Left renal cortex interstitium (tissue), 4 donors: ENCODE measurements at places on chromosomes 16 and 17. TPM values are rescaled to one million over a fixed set of nuclear protein-coding genes. Genes with fewer than 3 reads are reported as not detected.

LRRC46 gene
- 1.7 TPM for polyA plus RNA-seq

DBNDD1 gene
- 15.6 TPM for polyA plus RNA-seq

TM4SF5 gene
- polyA plus RNA-seq = 2.8 TPM

CA7 gene
- 0.49 TPM for polyA plus RNA-seq

KCNJ12 gene
- polyA plus RNA-seq = 6.5 TPM

SLC5A11 gene
- 2.5 TPM for polyA plus RNA-seq

MRPL12 gene
- 56.4 TPM for polyA plus RNA-seq

BICDL2 gene
- polyA plus RNA-seq = 1.5 TPM

DNA sequence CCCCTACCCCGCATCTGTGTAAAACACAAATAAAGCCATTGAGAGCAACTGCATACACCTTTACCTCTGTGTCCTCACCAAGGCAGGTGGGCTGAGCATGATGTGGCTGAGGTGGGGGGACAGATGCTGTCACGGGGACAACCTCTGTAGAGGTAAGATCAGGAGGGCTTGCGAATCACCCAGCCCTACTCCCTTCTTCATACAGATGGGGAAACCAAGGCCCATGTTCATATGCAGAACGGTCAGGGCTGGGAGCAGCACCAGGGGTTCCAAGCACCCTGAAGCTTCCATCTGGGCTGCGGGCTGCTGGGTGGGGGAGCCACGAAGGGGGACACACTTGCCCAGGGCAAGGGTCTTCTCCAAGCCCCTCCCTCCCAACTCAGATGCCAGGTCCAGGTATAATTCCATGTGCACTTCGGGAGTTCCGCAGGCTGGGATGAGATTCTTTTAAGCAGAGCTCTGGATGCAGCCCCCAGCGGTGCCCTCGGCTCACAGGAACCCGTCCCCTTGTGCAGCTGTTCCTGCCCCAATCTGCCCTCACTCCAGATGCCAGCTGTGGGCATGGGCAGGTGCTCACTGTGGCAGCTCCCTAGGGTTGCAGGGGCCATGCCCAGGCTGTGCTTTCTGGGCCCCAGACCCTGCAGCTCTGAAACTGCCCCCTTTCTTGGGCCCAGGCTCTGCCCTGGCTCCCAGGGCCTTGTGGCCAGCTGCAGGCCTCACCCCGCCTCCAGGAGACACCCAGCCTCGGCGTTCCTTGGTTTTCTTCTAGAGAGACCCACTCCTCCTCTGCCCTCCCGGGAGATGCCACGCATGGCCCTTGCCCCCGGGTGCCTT is 9.6 kb downstream of the CTRB1 start:
- no peak for DNase-seq

DNA sequence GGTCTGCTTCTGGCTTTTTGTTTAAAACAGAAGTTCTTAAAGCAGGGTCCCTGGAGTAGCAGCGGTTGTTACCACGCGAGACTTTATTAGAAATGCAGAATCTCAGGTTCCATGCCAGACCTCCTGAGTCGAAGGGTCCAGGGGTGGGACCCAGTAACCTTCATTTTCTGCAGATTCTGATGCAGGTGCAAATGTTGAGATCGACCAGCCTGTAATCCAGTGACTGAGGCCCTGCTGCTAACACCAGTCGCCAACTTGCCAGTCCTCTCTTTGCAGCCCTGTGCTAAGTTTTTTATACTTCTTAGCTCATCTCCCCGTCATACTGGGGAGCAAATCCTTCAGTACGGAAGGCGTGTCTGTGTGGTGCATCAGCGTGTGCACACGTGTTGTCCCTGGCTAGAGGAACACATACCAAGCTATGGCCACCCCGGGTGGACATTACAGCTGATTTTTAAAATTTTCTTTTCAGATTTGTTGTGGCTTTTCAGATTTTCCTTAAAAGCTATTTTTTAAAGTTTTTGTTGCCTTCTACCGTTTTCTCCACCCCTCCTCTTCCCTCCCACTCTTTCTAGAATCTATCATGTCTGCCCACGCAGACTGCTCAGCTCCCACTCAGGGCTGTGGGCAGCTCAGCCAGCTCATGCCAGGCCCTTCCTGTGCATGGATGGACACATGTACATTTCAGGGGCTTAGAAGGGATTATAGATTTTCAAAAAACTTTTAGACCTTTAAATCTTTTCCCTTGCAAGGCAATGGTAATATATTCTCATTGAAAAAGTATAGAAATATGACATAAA is 57.7 kb downstream of the MEAK7 start:
- no peak for DNase-seq

DNA sequence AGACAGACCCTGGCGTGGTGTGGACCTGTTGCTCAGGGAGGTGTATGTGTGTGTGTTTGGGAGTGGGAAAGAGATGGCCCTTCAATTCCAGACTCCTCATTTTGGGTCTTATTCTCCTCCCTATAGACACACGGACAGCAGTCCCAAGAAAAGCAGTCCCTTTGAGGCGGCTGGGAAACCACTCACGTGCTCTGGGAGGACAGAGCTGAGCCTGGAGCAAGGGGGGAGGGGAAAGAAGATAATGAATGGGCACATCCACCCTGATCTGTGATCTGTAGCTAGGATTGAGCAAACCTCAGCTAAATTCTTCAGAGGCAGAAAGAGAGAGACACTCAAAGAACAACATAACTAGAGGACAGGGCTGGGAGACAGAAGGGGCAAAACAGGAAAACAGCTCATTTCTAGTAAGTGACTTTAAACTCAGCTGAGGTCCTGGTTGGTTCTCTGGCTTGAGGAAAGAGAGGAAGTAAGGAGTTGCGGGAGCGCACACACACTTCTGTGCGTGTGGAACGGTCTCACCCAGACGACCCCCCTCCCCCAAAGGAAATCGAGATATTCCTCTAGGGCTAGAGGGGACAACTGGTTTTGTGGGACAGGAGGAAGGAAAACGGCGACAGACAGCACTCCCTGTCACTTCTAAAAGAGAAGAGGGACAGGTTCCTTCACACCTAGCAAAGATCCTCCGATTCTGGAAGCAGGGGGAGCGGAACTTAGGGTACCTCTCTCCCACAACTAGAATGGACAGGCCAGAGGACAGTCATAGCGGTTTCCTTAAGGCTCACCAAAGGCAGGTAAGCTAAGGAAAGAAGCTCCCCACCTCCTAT is 658 bp downstream of the RAB5C start:
- DNase-seq = no peak

GRCh38 chr16:85592700-85593493 is 20.2 kb upstream of the GSE1 start:
- DNase-seq = no peak

- DNase-seq = no peak
Observed at GRCh38 chr16:65767125-65767524, 599.4 kb upstream of the CDH5 start.

- DNase-seq = no peak
Observed at GRCh38 chr16:69936751-69937211, 14.4 kb upstream of the CLEC18A start.

GRCh38 chr17:57535249-57535966 is 209.7 kb downstream of the CCDC182 start:
- no peak for DNase-seq

- peak; percentile 36 for DNase-seq
Observed at GRCh38 chr17:11506635-11507034, 91.6 kb upstream of the DNAH9 start.

DNA sequence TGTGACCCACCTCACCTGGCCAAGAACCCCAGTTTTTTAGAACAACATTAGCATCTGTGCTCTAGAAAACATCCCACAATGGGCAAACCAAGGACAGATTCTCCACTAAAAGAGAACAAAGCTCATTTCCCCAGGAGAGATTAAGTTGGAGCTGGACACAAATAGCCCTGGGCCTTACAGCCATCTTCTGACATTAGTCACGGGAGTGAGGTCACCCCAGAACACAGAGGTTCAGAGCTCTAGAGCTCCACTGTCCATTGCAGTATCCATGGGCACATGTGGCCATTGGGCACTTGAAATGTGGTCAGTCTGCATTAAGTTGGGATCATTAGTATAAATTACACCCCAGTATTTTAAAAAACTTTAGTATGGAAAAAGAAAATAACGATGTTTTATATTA is 47.6 kb upstream of the RBBP6 start:
- no peak for DNase-seq

GRCh38 chr16:53083119-53083518 is 28.3 kb downstream of the CHD9 start:
- DNase-seq = no peak

DNA sequence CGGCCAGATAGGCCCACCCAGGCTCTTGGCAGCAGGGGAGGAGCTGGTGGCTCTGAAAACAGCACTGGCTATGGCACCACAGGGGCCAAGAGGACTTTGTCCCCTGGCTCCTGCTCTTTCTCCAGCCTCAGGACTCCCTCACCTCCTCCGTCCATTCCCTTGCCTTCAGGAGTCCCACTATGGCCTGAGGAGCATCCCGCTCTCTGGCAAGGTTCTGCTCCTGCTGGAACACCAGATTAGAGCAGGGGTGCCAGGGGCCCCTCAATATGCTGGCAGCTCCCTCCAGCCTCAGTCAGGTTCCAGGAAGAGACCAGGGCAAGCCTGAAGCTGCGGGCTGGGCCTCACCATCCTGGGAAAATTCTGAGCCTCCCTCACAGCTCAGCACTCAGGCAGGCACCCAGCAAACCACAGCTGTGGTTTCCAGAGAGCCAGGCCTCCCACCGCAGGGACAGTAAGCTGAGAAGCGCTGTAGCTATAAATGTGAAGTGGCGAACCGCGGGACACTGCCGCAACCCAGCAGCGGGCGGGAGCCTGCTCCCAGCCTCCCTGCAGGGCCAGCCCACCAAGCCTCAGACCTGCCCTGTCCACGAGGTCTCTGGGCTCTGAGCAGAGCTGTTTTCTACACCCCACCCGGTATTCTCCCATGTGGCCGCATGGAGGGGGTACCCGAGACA is 25.7 kb downstream of the C17orf100 start:
- DNase-seq = no peak

GRCh38 chr17:78708510-78708973 is 73.5 kb downstream of the CYTH1 start:
- DNase-seq = no peak

DNA sequence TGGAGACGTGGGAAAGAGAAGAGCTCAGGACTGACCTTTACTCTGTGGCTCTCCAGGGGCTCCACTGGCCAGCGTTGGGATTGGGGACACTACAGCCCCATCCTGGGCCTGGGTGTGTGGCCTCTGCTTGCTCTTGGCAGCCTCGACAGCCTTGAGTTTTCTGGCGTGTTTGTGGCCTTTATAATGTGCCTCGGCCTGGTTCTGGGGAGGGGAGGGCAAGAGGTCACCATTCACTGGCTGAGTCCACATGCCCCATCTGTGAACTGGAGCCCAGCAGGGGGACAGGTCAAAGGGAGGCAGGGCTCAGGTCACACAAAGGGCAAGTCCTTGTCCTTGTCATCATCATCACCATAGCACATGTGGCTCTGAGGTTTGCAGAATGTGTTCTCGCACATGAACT is 11.7 kb downstream of the NKIRAS2 start:
- DNase-seq = no peak

DNA sequence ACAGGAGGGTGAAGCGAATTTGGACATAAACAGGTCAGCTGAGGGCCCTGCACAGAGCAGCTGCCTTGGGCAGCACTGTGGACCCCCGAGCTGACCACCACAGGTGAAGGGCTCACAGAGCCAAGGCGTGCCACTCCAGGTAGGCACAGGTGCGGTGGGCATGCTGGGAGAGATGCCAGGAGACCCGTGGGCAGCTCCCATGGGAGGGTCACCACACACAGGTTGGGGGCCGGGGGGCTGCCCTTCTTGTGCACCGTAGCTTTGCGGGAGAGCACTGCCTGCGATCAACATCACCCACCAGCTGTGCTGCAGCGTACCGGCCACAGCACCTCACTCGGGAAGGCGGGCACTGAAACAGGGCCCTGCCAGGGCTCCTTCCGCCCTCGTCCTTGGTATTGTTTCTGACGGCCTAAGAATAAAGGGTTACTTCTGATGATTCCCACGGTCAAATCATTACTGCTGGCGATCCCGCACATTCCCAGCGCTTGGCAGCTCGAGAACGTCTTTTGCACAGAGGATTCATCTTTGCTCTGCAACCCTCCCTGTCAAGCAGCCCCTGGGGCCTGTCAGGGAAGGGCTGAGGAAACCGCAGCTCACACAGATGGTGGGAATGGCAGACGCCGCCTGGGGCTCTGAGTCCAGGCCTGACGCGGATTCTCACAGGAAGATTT is 181.7 kb downstream of the BANP start:
- DNase-seq = no peak

- no peak for DNase-seq
Observed at GRCh38 chr17:32019228-32019627, 12.0 kb downstream of the LRRC37B start.

DNA sequence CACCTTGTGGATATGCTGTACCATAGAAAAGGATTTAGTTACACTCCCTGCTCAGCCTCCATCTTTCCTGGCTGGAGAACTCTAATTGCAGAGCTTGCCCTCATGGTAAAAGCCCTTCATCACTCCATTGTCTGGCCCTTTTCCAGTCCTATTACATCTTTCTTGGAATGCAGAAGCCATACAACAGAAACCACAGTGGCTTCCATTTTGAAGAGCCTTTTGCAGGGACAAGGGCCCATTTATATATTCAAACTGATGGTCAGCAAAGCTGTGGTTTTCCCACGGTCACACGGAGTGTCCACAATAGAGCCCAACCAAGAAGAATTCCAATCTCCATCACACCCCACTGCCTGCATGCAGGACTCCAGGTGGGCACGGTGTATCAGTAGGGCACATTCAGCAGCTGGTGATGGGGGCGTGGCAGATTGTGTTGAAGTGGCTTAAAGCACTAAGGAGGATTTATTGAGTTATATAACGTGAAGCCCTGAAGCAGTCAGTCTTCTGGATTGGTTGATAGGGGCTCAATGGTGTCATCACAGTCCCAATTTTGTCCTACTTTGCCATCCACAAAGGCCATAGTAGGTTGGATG is 20.3 kb downstream of the COPRS start:
- DNase-seq = no peak

- DNase-seq = no peak
Observed at GRCh38 chr17:48627623-48628521, 1.7 kb upstream of the HOXB9 start.

- DNase-seq = no peak
Observed at GRCh38 chr17:29614349-29615047, 8.2 kb downstream of the CORO6 start.

DNA sequence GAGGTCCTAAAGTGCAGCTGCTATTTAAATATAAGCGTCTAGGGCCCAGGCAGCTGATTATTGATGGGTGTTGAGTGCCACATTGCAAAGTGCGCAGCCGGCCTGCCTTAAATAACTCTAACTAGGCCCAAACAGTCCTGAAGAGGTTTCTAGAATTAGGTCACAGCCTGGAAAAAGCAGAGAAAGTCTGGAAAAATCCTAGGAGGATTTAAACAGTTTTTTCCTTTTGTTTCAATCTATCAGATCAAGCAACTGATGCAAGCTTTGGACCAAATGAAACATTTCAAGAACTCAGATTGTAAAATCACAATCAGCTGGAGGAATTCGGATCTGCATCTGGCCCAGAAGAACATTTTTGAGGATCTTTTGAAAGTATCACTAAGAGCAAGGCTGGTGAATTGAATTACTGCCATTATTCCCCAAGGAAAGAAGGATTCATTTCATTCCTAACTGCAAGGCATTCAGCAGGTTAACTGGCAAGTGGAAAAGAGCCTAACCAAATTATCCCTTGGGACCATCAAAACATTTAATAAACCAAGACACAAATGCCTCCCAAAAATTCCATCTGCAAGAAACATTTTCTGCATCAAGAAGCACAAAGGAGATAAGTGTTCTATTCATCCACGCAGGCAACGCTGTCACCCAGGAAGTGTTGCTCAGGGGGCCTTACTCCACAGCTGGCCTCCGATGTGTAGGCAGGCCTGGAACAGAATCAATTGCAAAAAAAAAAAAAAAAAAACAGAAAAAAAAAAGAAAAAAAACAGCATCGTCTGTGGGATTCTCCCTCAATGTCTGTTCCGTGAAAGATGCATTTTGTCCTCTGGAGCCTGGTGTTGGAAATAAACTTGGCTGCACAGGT is 46.1 kb downstream of the IRX3 start:
- DNase-seq = no peak

- DNase-seq = no peak
Observed at GRCh38 chr16:1202274-1202673, 22.8 kb downstream of the TPSG1 start.
